IPS DF 19.7 (cell line): ENCODE measurements at places on chromosomes 3 and 15.

- DNase-seq = no peak
Observed at GRCh38 chr15:66934868-66935520, 130.4 kb upstream of the SMAD3 start.

DNA sequence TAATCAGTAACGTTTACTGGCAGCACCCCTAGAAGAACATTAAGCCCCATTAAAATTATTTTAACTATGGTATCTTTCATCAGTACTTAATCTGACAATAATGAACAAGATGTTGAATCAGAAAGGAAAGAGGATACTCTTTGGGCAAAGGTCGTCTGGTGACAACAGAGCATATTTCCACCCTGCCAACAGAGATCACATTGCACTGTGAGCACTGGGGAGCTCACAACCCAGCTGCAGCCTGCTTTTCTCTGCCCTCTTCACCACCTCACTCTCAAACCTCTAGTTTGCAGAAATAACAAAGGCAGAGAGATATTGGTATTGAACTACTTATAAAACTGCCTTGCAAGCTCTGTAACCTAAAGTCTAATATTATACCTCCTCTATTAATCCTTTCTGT is 130.0 kb downstream of the FBN1 start:
- no peak for DNase-seq

DNA sequence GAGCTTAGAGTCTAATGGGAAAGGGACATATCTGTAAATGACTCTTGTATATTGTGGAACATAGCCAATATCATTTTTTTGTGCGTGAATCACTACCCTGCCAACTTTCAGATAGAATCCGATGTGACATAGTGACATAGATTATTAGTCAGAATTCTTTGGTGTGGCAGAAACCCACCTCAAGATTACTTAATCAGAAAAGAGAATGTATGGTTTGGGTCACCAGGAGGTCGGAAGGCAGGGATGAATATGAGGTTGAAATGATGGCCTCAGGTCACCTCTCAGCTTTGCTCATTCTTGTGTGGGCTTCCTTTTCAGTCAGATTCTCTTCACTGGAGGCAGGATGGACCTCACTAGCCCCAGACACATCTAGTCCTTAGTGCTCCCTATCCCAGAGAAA is 41.4 kb downstream of the SNAPC5 start:
- no peak for DNase-seq

GRCh38 chr3:37862903-37863815 is 1.5 kb downstream of the CTDSPL start:
- DNase-seq = no peak

GRCh38 chr15:69478259-69478781 is 25.7 kb downstream of the RPLP1 start:
- DNase-seq = peak; percentile 54

GRCh38 chr3:34066328-34066727 is 267.9 kb downstream of the PDCD6IP start:
- no peak for DNase-seq

DNA sequence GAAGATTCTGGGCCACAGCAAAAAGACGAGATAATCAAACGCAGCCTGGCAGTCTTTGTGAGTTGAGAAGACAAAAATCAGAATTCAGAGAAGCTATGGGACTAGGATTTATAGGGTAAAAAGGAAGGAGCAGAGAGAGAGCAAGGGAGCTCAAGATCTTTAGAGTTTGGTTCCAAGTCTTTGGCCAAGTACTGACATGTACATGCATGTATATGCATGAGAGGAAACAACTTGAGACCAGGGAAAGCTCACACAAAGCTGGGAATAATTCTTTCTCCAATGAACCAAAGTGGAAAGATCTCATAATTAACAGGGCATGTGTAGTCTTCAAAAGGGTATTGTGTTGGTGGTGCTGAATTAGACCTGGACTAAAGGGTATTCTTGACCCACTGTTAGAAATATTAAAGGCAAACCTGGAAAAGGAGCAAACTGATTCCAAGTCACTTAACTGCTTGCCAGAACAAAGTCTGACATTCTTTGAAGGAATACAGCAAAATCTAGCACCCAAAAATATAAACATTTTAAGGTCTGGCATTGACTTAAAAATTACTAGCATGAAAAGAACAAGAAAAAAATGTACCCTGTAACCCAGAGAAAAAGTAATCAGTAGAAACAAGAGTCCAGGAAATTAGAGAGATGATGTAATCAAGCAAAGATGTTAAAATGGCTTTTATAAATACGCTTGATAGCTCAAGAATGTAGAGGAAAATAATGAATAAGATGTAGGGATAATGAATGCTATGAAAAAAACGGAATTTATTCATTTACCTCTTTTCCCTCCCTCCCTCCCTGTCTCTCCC is 226.0 kb upstream of the CGNL1 start:
- DNase-seq = no peak

DNA sequence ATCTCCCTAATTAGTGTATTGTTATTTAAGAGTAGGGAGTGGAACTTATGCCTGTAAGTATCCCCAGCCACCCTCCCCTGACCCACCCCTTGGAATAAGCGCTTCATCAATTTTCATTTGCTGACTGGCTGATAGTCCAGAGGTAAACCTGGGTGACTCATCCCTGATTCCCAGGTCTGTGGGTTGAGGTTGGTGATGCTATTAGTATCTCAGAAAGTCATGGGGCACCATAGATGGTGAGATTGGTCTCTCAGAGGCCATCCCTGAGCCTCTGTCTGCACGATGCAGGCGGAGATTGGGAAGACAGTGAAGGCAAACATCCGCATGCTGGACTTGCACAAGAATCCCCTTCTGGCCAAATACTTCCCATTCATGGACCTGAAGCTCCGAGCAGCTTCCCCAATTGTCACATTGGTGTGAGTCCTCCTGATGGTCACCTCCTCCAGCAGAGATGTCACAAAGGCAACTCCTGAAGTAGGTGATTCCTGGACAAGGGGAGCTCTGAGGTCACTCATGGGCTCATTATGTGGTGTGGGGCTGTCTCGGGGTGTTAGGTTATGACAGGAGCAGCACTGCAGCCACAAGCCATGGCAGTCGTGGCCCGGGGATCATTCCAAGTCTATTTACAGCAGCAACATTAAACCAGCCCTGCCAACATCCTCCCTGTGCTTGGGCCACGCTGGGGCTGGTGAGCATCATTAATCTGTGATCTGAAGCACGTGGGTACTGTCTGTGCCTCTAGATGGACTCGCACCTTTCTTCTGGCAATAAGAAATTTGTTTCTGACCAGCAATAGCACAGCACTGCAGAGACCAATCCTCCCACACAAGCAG is 6.8 kb upstream of the TXNRD3 start:
- no peak for DNase-seq

- DNase-seq = no peak
Observed at GRCh38 chr3:173825730-173826129, 428.2 kb downstream of the NLGN1 start.

DNA sequence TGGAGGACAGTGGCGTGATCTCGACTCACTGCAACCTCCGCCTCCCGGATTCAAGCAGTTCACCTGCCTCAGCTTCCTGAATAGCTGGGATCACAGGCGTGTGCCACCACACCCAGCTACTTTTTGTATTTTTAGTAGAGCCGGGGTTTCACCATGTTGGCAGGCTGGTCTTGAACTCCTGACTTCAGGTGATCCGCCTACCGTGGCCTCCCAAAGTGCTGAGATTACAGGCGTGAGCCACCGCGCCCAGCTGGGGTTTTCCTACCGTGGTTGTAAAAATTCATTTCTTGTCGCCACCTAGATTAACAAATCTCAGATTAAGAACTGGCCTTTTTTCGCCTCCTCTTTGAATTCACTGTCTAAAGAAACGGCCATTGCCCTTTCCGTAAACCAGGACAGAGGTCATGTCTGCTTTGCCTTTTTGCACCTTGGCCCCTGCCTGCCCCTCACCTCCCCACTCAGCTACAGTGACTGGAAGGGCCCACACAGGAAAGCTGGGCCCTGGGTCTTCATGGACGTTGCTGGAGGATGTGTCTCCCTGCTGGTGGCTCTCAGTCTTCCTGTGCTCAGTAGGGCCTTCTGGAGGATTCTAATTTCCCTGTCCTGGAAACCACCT is 17.2 kb downstream of the ZNF710 start:
- no peak for DNase-seq

DNA sequence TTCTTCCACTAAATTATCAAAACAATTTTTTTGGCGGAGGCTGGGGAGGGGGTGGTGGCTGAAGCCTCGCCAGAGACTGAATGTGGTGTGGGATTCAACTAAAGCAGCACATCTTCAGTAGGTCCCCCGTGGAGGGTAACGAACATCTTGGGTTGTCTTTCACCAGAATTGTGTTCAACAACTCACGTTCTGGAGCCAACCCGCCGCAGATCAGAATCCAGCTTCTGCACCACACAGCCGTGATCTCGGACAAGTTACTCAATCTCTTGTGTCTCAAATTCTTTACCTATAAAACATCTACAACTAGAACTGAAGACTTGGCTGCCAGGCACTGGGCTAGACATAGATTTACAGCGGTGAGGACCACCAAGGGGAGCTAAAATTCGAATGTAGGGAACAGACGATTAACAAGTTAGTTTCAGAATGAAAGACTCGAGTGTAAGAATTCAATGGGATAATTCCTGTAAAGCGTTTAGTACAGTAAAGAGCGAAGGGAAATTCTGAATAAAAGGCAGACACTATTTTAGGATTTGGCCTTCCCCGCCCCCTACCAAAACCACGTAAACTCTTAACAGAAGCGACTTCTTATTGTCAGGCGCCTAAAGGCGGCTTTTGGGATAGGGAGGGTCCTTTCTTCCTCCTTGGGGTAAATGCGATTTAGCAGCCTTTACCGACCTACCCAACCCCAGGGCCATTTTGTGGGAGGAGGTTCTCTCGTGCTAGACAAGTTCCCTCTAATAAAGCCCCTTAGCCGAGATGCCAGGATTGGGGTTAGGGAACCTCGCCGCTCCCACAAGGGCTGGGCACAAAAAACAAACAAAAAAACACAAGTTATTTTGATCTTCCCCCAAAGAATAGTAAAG is 697 bp upstream of the RAB5A start:
- no peak for DNase-seq

- DNase-seq = no peak
Observed at GRCh38 chr15:81966631-81967030, 79.2 kb downstream of the MEX3B start.

- no peak for DNase-seq
Observed at GRCh38 chr3:151318313-151318712, 1.7 kb upstream of the GPR87 start.

DNA sequence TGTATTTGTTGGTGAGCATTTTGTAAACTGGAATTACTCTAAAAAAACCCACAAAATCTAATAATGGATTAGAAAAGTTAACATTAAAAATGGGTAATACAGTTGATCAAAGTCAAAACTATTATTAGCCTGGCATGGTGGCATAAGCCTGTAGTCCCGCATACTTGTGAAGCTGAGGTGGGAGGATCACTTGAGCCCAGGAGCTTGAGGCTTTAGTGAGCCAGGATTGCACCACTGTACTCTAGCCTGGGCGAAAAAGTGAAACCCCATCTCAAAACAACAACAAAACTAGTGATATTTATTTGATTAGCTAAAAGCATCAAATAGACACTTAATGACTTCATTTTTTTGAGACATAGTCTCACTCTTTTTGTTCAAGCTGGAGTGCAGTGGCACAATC is 3.6 kb downstream of the SNX1 start:
- DNase-seq = no peak

DNA sequence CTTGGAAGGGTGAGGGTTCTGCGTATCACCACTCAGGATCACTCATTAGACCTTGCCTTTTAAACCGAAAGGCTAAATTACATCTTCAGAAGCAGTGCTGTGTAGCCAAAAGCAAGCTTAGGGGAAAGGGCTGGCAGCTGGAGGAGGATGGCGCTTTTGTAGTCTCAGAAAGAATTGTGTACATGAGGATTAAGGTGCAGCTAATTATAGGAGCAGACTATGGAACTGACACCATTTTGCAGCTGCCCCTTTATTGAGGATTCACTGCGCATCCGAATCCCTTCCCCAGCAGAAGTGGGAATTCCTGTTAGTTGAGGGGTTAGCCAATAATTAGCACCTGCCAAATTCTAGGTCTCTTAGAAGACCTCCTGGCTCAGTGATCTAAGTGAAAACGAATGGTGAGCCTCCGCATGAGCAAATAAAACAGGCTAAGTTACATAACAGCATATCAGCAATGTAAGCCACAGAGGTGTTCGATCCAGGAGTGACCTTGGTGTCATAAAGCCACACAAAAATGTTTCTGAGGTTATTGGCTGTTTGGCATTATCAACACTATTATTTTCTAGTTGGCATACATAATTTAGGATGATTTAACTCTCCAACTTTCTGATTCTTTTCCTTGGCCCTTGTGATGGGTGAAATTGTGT is 42.6 kb upstream of the SEMA6D start:
- no peak for DNase-seq

GRCh38 chr3:58899159-58899952 is 150.5 kb downstream of the CFAP20DC start:
- DNase-seq = no peak

- no peak for DNase-seq
Observed at GRCh38 chr3:150874666-150875219, 30.5 kb downstream of the MINDY4B start.

DNA sequence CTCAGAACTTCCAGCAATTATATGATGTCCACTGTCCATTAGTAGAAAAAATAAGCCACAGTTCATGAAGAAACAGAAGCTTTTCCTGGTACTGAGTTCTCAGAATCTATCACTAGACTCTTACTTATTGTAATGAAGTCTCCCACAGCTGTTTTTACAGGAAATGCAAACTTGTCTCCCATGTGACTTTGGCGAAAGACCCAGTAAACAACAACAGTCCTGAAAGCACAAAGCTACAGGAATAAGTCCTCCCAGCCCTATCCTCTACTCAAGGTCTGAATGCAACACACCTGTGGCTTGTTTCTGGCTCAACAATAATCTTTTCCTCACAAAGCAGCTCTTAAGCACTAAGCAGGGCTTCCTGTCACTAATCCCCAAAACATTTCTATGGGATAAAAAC is 55.9 kb downstream of the EOMES start:
- no peak for DNase-seq

- DNase-seq = no peak
Observed at GRCh38 chr15:88193415-88193814, 63.1 kb downstream of the NTRK3 start.

- DNase-seq = no peak
Observed at GRCh38 chr3:19744047-19744446, 190.0 kb downstream of the EFHB start.

DNA sequence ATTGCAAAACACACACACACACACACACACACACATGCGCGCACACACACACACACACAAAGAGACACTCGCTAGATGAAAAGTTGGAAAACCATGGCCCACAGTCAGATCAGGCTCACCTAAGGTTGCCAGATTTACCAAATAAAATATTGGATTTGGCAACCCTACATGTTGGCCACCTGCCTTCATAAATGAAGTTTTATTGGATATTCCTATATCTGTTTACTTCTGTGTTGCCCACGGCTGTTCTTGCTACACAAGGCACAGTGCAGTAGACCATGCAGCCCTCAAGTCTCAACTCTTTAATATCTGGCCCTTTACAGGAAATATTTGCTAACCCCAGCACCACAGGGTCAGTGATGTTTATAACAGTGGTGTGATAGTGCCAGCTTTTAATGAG is 445.0 kb upstream of the PROK2 start:
- DNase-seq = no peak

GRCh38 chr15:42404461-42405235 is 45.3 kb downstream of the CAPN3 start:
- no peak for DNase-seq
